Stimulated activated CD4-positive, alpha-beta T cell treated with anti-CD3 and anti-CD28 coated beads, Interleukin-15, amount 100 ng/mL, for 1 hour (primary cell): ENCODE measurements at places on chromosomes 2 and 18.

- no peak for DNase-seq
Measured at GRCh38 chr2:48089644-48090043, 183.3 kb upstream of the FBXO11 start.

- no peak for DNase-seq
Measured at GRCh38 chr2:195044801-195045200, 612.2 kb upstream of the SLC39A10 start.

GRCh38 chr18:61637319-61637718 is 255.5 kb downstream of the RNF152 start:
- DNase-seq: no peak

DNA sequence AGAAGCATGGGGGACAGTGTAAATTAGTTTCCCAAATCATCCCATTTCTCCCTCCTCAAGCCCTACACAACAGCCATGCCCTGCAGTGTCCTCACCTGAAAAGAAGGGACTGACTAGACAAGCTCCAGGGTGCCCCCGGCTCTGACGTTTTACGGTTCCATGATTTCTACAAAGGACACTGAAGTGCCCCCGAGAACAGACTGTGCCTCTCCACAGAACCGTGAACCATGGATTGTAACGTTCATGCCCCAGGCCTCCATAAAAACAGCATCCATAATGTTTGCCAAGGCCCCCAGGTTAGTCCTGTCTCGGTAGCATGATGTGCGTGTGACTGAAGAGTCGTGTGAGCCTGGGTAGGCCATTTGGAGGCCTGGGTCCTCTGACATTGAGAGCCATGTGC is 7.0 kb upstream of the ACOXL start:
- DNase-seq: no peak

- DNase-seq: no peak
Measured at GRCh38 chr18:73235491-73235890, 367.7 kb upstream of the NETO1 start.

GRCh38 chr2:191912764-191913163 is 65.9 kb upstream of the CAVIN2 start:
- DNase-seq: no peak
